Stimulated activated CD8-positive, alpha-beta memory T cell treated with anti-CD3 and anti-CD28 coated beads, Interleukin-7, amount 100 ng/mL, for 24 hours (primary cell): ENCODE measurements at places on chromosomes 4 and X.

GRCh38 chr4:94534401-94535312 lies 82.9 kb downstream of the PDLIM5 start:
- DNase-seq: no peak

DNA sequence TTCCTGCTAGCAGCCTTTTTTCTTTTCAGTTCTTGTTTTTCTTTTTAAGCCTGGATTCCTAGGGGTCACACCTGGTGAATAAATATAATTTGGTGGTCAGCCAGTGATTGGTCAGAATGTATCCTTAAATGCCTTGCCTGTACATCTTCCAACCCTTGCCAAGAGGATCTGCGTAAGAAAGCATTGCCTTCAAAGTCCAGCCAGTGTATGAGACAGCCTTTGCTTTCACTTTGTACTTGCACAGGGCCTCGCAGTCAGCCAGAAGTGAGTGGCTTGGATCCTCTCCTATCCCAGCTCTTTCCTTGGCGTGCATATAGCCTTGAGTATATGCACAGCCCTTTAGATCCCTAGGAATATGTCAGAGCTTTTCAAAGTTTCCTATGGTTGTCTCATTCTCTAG lies 22.2 kb downstream of the KANTR start:
- no peak for DNase-seq

DNA sequence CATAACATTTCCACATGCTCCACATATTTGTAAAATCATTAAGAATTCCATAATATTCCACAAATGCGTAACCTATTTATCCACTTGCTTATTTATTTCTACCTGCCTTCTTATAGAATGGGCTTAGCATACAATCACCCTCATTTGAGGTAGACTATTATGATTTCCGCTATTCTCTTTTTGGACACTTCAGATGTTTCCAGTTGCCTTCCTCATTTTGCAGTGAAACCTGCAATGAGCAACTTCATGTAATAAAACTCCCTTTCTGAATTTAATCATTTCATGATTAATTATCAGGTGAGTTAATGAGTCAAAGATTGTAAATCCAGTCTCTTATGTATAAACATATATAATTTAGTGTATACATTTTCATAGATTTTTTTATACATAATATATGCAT lies 58.0 kb downstream of the PPP3CA start:
- DNase-seq: no peak

GRCh38 chr4:84977396-84977795 lies 10.9 kb upstream of the WDFY3 start:
- DNase-seq: no peak

GRCh38 chr4:76083386-76083988 lies 9.0 kb downstream of the ART3 start:
- no peak for DNase-seq

DNA sequence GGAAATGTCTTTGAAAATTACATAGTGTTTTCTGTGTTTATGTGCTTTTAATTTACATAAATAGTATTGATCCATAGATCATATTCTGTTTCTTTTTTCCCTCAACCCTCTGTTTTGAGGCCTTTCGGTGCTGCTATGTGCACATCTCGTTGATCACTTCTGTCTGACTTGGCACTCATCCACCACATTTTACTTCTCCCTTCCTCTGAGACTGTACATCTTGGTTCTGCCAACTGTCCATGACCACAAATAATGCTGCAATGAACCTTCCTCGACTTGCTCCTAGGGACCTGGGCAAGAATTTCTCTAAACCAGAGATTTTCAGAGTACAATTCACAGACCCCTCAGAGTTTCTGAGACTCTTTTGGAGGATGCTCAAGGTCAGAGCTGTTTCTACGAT lies 74.4 kb downstream of the RTL5 start:
- no peak for DNase-seq

- no peak for DNase-seq
Observed at GRCh38 chrX:129732857-129733256, 5.9 kb upstream of the XPNPEP2 start.

- no peak for DNase-seq
Observed at GRCh38 chrX:68684919-68685304, 37.4 kb downstream of the STARD8 start.

DNA sequence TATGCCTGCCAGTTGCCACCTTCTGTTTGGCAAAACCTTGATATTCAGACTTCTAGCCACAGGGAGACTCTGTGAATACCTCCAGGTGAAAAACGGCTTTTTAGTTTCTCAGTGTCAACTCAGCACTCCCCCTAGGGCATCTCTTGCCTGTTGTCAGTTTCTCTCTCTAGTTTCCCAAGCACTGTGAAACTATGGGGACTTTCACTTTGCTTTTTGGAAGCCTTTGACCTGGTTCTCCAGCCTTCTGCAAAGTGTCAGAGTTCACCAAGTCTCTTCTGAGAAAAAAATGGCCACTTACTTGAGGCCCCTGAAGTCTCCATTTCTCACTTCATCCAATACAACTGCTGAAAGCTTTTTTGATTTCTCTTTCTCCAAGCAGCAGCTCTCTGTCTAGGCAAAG lies 521.5 kb downstream of the INPP4B start:
- DNase-seq: no peak

GRCh38 chrX:14630733-14631132 lies 101.4 kb downstream of the GLRA2 start:
- DNase-seq: no peak

DNA sequence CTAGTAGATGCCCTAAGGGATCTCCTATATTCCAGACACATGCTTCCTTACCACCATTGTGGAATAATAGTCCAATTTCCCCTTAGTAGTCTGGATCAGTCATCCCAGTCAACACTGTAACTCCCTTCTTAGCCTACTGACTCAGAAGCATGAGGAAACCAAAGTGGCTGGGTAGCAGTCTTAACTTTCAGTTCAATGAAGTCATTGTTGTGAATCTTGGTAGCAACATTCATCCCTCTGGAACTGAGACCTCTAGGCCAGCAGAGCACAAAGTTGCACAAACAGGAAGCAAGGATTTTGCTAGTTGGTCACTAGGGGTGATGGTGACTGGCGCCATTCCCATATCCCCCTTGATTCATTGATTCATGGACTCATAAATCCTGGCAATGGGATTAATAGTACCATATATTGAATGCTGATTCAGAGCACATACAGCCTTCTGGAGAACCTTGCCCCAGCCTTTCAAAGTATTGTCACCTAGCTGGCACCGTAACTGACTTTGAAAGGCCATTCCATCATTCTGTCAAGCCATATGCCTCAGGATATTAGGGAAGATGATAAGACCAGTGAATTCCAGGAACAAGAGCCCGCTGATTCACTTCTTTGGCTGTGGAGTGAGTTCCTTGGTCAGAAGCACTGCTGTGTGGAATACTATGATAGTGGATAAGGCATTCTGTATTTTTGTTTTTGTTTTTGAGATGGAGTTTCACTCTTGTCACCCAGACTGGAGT lies 19.7 kb upstream of the GPAT3 start:
- no peak for DNase-seq

- no peak for DNase-seq
Observed at GRCh38 chrX:9855561-9856283, 69.5 kb downstream of the SHROOM2 start.

DNA sequence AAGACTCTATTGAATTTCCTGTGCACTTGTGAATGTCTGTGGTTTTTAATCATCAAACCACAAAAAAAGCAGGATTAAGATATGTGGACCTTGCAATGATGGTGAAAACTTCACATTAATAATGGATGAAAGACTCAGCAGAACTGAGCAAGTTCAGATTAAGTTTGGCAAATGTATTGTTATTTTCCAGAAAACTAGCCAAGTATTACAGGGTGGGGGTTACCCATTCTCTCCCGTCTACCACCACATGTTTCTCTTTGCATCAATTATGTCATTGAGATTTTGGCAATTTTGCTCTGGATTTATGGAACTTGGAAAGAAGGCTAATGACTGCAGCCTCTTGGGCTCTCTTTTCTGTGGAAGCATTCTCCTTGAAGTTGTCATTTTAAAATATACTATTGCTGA lies 577.1 kb downstream of the ANKRD50 start:
- no peak for DNase-seq

DNA sequence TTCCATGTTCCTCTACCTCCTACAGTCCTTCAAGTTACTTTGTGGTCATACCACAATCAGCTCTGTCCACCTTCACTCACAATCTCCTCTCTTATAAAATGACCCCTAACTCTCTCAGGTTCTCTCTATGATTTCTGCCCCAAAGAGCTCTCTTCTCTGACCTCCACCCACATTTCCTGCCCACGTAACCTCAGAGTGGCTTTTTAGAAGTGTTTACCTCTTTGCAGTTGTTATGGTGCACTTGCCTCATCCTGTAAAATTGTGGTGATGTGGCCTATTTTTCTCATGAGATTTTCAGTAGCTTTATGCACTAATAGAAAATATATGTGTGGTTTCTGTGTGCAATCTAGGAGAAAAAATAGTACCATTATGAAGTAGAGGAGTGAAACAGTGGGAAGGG lies 215.8 kb downstream of the PACRGL start:
- DNase-seq: no peak

GRCh38 chrX:100606753-100607152 lies 22.0 kb downstream of the TNMD start:
- DNase-seq: no peak

GRCh38 chrX:48683411-48683982 lies at the start of gene WAS:
Gene WAS, plus strand, starts transcription at chrX:48683799. Its CDS starts 55 bp downstream, at chrX:48683854.
- no peak for DNase-seq

GRCh38 chr4:121306931-121307330 lies 73.9 kb downstream of the QRFPR start:
- no peak for DNase-seq

- DNase-seq: no peak
Observed at GRCh38 chrX:11481035-11481434, 184.7 kb downstream of the ARHGAP6 start.

- DNase-seq: no peak
Observed at GRCh38 chr4:8163026-8163425, 4.4 kb upstream of the ABLIM2 start.

DNA sequence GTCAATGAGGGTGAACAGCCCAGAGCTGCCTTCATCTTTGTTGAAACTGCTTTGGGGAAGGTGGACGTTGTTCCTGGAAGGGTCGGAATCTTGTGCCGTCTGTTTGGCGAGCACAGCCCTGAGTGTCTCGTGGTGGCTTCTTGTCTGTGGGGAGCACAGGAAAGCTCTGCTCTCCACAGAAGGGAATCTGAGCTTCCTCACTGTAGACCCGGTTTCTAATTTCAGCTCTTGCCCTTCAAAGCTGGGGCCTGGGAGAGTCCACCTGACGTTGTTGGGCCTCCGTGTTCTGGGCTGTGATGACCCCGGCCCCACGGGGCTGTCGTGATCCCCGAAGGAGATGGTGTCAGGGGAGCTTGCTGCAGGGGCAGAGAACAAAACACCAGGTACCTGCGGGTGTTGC lies 47.5 kb downstream of the SORCS2 start:
- DNase-seq: no peak

DNA sequence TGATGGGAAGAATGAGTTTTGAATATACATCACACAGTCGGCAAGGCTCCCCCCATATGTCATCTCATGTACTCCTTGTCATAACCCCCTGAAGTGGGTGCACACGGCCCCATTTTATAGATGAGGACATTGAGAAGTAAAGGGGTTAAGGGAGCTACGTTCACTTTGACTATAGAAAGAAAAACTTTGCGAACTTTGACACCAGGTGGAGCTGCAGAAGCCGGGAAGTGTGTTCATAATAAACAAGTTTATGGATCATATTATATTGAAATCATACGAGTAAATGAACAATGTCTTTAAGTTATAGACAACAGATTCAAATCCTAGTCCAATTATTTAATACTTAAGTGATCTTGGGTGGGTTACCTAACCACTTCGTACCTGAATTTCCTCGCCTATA lies 203.8 kb upstream of the PITX2 start:
- no peak for DNase-seq
